ENCODE measurements at places on chromosomes 7 and 10.

- DNase-seq, result peak; percentile 99
Measured at GRCh38 chr7:5773661-5774086, 7.8 kb downstream of the RNF216 start.

- peak; percentile 43 for DNase-seq
Measured at GRCh38 chr10:19788075-19788686, 28.1 kb upstream of the PLXDC2 start.

DNA sequence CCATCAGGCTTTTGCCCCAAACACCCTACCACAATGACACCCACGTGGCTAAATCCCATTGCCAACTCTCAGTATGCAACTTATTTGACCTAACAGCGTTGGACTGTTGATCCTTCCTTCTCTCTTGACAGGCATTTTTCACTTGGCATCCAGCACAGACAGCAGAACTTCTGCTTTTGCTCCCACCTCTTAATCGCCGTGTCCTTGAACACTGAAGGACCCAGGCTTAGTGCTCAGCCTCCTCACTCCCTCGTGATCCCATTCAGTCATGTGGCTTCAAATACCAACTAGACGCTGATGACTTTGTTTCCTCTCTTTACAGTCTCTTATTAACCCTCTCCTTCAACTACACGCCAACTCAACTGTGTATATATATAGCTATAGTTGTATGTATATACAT is 25.0 kb downstream of the ZFAND2A start:
- no peak for DNase-seq

GRCh38 chr7:138188290-138188858 is 112.1 kb downstream of the AKR1D1 start:
- no peak for DNase-seq

GRCh38 chr7:56097700-56098099 is 4.9 kb upstream of the PHKG1 start:
- DNase-seq, result peak; percentile 80

GRCh38 chr10:18683427-18683826 is 24.2 kb downstream of the ARL5B start:
- DNase-seq, result peak; percentile 80

GRCh38 chr7:78510580-78511188 is 712.1 kb downstream of the PHTF2 start:
- DNase-seq, result peak; percentile 26

DNA sequence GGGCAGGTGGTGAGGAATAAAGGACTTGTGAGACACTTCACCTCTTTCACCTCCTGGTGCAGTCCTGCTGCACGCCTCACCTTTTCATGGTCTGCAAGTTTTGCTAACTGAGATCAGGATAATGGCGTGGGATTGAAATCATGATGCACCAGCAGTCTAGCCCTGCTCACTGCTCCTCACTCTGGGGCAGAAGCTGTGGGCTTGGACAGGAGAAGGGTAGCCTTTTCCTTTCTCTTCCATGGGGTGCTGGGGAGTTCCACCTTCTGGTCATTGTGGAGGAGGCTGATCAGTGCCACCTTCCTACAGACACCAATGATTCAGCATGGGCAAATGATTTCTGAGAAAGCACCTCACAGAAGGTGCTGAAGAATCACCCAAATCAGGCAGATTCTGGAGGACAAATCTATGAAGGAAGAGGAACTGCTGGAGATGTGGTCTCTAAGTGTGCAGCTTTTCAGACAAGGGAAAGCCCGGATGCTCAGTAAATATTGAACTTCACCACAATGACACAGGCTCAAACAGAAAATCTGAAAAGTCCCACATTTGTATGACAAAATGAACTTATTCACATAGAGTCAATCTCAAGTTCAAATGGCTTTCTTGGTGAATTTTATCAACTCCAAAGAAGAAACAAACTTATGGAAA is 19.7 kb downstream of the MBL2 start:
- no peak for DNase-seq

- no peak for DNase-seq
Measured at GRCh38 chr7:28328146-28328545, 84.2 kb upstream of the CREB5 start.

DNA sequence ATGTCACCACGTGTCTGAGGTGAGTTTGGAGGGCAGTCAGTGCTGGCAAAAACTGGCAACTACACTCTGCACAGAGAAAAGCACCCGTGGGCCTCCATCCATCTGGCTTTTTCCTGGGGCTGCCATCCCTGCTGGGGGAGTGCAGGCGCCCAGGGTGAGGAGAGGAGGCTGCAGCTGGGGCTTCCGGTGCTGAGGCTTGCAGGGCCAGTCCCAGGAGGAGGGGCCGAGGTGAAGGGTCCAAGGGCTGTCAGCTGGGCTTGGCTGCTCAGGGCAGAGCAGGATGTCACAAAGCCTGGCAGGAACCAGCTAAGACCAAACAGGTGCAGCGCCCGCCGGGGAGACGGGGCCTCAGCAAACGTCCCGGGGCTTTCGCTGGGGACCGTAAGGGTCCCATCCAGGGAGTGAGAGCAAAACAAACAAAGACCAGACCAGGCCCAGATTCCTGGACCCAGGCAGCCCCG is 77.2 kb downstream of the CFAP46 start:
- no peak for DNase-seq

DNA sequence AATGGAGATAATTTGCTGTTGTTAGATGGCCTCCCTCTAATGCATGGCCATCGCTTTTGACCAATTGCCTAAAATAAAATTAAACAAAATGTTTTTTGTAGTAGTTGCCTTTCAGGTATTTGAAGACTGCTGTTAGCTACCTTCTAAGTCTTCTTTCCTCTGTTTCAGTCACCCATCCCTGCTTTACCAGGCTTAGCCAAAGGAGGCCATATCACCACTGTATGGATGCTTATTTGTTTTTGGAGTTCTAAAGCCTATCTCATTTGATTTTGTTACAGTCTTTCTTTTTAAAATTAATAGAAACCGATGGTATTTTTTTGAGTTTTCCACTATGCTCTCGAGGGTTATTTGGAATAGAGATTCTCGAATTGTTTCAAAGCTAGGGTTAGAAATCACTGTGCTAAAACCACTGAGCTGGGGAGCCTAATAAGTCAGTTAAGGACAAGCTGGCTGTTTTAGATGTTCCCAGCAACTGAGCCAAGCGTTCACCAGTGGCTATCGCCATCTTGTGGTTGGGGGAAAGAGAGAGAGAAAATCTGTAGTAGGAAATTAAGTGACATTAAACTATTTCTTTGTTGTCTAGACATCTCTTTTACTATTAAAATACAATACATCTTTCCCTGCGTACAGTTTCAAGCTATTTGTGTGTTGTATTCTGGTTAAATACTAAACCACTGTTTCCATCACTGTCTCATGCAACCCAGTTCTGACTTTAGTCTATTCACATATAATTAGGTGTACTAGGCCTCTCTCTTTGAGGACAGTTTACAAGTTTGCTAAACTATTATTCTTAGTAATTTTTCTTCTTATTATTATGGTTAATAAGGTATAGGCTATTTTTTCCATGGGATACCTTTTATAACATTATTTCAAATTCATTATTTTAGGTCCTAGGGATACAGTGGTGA is 52.2 kb downstream of the GPR158 start:
- peak; percentile 55 for DNase-seq

GRCh38 chr10:12556039-12556438 is 206.7 kb downstream of the CAMK1D start:
- no peak for DNase-seq

DNA sequence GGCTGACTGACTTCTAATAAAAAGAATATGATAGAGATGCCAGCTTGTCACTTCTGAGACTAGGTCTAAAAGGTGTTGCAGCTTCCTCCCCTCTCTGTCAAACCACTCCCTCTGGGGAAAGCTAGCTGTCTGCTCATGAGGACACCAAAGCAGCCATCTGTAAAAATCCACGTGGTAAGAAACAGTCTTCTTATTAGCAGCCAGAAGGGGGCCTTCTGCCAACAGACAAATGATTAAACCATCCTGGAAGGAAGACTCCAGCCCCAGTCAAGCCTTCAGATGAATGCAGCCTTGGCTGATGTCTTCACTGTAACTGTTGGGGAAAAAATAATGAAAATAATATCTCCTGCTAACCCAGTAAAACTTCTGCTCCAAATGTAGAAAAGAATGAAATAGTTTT is 41.9 kb upstream of the DAGLB start:
- DNase-seq, result peak; percentile 24

GRCh38 chr10:68110027-68110426 is 739 bp downstream of the MYPN start:
- DNase-seq, result no peak

DNA sequence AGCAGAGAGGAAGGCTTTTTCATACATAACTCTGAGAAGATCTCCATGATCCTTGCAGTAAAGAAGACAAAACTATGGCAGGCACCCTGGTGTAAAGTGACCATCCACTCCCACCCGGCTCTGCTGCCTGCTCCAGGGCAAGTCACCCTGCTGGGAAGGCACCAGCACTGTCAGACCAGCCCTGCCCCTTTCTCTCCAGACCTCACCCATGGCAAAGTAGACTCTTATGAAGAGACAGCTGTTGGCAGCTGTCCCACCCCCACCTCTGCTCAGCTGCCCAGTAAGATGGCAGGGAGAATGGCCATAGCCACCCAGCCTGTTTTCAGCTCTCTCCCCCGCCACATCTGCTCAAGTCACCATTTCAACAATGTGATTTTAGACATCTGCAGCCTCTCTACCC is 8.6 kb upstream of the ZMIZ2 start:
- DNase-seq, result peak; percentile 34

- no peak for DNase-seq
Measured at GRCh38 chr7:137850571-137850970, 3.8 kb upstream of the DGKI start.
